A549 (cell line): ENCODE measurements at places on chromosomes 3 and 15. TPM values are rescaled to one million over a fixed set of nuclear protein-coding genes. Genes with fewer than 3 reads are reported as not detected.

CHRM5 gene
- polyA plus RNA-seq = not detected in 3 replicates

ARPIN gene
- polyA plus RNA-seq = 14.0 to 20.2 TPM (median 17.2 TPM) in 3 replicates

- DNase-seq = peak; percentile 32
These were observed 16.0 kb downstream of the NKIRAS1 start for GRCh38 chr3:23900744-23901143.

DNA sequence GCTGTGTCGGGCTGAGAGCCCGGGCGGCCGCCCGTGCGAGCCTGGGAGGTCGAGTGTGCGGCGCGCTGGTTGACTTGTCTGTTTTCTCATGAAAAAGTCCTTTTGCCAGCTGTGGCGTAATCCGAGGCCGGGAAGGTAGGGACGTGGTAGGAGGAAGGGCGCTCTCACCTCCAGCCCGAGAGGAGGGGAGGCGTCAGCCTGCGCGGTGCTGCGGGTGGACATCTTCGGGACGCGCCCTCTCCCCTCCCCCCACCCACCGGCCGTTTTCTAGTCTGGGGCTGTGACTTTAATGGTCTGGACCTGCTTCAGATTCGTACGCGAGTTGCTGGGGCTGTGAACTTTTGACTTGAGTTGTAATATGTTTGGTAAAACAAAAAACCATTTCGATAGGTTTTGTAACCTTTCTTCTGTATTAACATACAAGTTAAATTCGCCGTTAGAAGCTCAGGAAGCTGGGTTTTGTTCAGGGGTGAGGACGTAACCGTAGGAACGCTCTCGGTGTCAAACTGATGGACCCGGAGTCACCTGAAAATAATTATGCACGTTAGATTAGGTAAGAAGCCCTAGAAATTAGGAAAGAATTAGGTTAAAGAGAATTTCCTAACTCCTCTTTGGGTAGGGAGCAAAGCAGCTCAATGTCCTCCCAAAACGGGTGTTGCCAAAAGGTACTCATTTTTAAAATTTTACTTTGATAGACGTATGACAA is 762 bp downstream of the NCK1 start:
- DNase-seq = peak; percentile 75

DNA sequence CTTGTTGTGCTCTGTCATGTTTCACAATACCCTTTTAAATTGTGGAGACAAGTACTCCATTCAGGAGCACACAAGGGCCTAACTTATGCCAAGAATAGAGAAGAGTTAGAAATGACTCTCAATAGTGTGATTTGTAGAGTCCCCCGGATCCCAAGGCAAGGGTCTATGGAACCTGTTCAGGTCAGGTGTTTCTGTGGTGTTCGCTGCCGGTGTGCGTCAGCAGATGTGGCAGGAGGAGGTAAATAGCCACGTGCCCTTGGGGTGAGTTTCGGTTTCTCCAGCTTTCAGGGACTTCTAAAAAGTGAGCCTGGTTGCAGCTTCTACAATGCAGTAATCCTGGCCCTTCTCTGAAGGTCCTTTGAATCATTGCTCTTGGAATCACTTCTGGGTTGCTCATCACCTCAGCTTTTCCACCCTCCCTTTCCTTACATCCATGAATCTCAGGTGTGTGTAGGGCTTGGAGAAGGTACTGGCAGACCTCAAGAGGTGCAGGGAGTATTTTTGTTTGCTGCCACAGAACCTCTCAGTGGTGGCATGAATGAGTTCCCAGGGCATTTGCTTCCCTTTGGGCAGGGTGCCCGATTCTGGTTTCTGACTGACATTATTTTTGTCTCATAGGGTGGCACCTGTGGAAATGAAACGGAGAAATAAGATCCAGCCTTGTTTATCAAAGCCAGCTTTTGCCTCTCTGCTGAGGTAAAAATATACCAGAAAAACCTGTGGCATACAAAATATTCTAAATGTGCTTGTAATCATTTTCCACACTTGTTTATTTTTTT is 7.3 kb downstream of the ST3GAL6 start:
- DNase-seq = no peak

DNA sequence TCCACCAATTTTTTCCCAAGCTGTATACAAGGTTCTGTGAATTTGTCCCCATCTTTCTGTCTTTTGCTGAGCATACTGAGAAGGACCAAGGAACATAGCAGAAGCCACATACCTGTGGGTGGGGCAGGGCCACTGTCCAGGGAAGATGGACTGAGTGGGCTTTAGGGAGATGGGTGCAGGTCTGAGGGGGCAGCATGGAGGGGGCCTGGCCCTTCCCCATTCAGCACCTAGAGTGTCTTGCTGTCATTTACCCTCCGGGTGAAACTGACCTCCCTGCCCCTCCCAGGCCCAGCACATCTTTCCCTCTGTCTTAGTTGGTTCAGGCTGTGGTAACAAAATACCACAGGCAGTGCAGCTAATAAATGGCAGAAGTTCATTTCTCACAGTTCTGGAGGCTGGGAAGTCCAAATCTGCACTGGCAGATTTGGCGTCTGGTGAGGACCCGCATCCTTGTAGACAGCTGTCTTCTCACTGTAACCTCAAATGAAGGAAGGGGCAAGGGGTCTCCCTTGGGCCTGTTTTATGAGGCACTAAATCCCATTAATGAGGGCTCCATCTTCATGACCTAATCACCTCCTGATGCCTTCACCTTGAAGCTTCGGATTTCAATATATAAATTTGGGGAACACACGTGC is 180.0 kb upstream of the SMAD3 start:
- no peak for DNase-seq

DHX36 gene
- 59.4 to 70.5 TPM (median 69.2 TPM) in 3 replicates for polyA plus RNA-seq

DNA sequence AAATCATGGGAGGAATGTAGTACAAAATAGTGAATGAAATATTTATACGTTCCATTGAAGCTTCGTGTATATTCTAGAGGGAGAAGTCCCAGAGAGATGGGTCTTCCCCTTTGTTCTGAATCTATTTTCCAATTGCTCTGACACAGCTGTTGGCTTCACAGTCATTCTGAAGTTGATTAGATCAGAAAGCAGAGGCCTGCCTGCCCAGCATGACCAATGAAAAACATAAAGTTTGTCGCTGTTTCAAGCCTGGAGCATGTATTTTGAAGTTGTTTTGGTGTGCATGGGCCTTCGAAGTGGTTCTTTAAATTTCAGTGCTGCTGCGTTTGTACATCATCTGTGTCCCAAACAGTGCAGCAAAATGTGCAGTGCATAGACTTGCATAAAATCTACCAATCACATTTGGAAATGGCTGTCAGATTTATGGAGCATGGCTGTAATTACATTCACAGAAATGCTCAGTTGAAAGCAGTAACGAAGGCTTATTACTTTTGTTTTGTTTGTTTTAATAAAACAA is 31.0 kb upstream of the RBMS3 start:
- DNase-seq = no peak

- DNase-seq = peak; percentile 58
These were observed 7.8 kb downstream of the EIF1B start for GRCh38 chr3:40317061-40317855.

DNA sequence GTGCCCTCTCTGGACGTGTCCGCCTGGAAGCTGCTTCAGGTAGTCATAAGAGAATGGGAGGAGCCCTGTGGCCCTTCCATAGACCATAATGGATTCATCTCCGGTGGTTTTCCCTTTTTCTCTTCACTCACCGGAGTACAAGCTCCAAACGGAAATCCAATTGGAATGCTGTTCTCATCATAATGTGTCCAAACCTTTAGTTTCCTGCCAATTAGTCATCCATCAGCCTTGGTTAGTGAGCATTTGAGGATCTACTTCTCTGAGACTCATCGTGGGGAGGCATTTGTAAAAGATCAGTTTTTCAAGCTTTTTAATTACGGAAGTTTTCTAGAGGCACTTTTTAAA is 34.9 kb downstream of the ABHD2 start:
- DNase-seq = no peak

RCCD1 gene
- 37.0 to 39.4 TPM (median 37.2 TPM) in 3 replicates for polyA plus RNA-seq

DNA sequence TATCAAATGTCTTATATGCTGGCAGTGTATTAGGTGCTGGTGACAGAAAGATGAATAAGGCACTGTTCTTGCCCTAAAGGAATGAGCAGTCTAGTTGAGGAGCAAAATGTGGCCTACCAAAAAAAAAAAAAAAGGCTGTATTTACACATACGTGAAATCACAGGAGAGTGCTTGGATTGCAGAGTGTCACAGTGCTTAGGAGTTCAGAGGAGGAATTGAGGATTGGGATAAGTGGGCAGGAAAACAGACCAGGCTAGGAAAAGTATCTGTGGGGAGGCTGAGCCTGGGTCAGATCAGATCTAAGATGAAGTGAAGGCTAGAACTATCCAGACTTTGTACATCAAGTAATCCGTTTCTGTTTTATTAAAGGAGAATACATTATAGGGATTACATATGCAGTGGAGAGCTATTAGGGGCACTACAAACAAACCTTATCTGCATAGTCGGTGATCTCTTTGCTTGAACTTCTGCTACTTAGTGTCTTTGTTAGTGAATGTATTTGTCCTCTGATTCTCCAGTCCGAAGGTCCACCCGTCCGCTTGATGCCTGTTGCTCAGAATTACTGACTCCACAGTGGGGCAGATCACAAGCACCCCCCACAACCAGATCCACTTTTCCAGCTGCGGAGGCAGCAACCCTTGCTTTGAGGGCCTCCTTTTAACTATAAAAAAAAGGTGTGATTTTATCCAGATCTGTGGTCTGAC is 80.0 kb downstream of the FNDC3B start:
- DNase-seq = no peak

MYEF2 gene
- 43.5 to 50.0 TPM (median 45.6 TPM) in 3 replicates for polyA plus RNA-seq

LRRIQ4 gene
- polyA plus RNA-seq = not detected in 3 replicates

SRGAP3 gene
- 1.2 to 1.6 TPM (median 1.4 TPM) in 3 replicates for polyA plus RNA-seq

DNA sequence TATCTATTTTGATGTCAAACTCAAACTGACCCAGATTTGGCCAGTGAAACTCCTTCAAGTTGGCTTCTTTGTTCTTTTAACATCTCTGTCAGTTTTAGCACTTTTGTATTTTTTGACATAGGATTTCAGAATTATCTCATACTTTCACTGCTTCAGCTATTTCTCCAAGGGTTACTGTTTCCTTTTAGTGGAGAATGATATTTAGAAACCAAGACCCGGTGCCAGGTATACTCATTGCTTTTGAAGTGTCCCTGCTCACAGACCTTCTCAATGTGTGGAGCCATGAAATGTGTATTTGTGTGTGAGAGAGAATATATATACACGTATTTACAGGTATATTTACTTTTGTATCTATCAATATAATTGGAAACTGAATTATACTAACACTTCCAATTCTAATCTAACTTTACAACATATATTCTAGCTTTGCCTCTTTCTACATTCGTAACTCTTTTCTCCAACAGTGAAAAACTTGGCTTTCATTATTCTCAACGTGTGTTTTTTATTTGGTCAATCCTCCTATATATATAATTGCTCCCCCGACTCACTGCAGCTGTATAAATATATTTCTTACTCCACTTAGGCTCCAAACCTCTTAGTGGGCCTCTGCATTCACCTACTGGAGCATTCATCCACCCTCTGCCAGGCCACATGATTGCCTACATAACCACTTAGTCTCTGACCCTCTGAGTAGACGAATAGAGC is 54.0 kb downstream of the OTOL1 start:
- no peak for DNase-seq

GRCh38 chr3:124657138-124657537 is 73.1 kb upstream of the UMPS start:
- no peak for DNase-seq
